ENCODE measurements at places on chromosomes 1 and 21.

- no peak for DNase-seq
These were observed 16.1 kb downstream of the BTG2 start for GRCh38 chr1:203321273-203322052.

GRCh38 chr1:152398812-152399698 lies 15.0 kb downstream of the CRNN start:
- DNase-seq, result no peak

DNA sequence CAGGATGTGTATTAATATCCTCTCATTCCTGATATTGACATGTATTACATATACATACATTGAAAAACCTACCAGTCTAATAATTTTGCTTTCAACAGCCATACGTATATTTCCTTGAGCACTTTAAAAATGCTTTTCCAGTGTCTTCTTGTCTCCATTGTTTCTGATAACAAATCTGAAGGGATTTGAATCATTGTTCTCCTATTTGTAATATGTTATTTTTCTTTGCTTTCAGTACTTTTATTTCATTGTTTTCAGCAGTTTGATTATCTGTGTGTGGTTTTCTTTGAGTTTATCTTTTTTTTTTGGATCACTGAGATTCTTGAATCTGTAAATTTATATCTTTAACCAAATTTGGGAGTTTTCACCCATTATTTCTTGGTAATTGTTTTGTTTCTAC lies 65.3 kb downstream of the RABGAP1L start:
- DNase-seq, result no peak

GRCh38 chr1:115865704-115866380 lies 24.9 kb upstream of the NHLH2 start:
- DNase-seq, result no peak

GRCh38 chr1:158117854-158118704 lies 62.6 kb upstream of the CD1D start:
- peak; percentile 12 for DNase-seq

- no peak for DNase-seq
These were observed 89.3 kb downstream of the PLD5 start for GRCh38 chr1:242435200-242435599.

GRCh38 chr1:106185089-106185488 lies 871.4 kb upstream of the PRMT6 start:
- no peak for DNase-seq

DNA sequence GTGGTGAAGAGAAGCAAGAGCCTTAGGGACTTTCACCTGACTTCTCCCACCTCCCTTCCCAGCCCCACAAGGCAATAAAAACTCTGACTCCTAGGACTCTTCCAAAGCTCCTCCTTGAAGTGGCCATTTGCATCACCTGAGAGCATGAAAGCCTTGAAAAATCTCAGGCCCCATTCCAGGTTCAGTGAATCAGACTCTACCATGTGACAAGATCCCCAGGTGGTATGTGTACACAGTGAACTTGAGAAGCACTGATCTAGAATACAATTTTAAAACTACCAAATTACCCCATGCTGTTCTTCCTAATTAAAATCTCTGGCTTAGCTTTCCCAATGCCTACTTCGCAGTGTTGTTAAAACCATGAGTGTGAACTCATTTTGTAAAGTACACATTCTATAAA lies 195.1 kb upstream of the SAMSN1 start:
- DNase-seq, result no peak

- DNase-seq, result no peak
These were observed 144.5 kb downstream of the AKT3 start for GRCh38 chr1:243705585-243705984.

GRCh38 chr1:237140986-237141385 lies 99.0 kb downstream of the RYR2 start:
- DNase-seq, result no peak

DNA sequence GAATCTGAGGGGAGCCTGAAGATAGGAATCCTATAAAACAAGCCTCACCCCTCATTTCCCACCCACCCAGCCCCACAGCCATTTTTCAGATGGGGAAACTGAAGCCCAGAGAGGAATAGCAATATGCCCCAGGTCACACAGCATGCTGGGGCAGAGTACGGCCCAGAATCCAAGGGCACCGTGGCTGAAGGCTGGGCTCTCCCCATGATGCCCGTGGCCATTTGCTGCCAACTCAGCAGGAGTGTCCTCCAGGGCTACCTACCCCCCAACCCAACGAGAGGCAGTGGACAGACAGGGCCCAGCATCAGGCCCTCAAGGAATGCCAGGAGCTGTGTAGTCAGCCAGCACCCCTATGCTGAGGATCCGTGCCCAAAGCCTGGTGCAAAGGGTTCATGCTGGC lies 8.5 kb downstream of the COL16A1 start:
- no peak for DNase-seq

All from NCI-H1417 (cell line).